ENCODE measurements at places on chromosomes 12 and 14. TPM values are rescaled to one million over a fixed set of nuclear protein-coding genes. Genes with fewer than 3 reads are reported as not detected.

Gene PPP1R1A
- not detected for total RNA-seq

Gene ADAM21
- total RNA-seq, result 0.13 TPM

Gene RPS6KA5
- 2.9 TPM for total RNA-seq

Gene PLEKHH1
- total RNA-seq, result 4.7 TPM

Gene TSHR
- not detected for total RNA-seq
